ENCODE measurements at places on chromosomes 16 and 17.
A peak's percentile ranks its signal among the peaks of the same experiment; 100 is the strongest.

DNA sequence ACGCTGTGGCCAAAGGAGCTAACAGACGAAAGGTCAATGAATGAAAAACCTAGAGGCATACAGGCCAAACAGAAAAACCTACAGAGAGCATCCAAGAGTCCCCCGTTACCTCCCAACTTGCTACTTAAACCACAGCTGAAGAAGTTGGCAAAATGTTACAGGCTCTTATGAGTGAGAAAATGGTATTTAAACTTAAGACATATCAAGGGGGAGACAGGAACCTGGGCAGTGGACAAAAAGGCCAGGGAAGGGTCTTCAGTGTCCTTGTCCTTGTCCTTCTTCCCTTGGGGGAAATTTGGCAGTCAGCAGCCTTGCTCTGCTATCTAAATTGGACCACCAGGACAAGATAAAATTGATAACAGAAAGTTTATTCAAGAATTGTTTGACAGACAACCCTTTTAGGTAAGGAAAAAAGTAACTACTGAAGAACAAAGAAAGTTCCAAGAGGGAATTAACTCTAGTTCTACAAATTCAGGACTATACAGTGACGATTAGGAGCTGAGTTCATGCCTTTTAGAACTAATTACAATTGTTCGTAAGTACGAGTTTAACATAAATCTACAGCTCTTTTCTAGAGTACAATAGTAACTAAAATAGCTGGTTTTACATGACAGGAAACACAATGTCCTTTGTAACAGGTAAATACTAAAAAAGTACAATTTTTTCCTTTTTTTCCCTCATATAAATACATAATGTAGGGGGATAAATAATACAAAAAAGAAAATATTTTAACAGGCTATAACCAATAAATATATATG lies 3.8 kb upstream of the HOXB2 start:
- DNase-seq, result no peak

DNA sequence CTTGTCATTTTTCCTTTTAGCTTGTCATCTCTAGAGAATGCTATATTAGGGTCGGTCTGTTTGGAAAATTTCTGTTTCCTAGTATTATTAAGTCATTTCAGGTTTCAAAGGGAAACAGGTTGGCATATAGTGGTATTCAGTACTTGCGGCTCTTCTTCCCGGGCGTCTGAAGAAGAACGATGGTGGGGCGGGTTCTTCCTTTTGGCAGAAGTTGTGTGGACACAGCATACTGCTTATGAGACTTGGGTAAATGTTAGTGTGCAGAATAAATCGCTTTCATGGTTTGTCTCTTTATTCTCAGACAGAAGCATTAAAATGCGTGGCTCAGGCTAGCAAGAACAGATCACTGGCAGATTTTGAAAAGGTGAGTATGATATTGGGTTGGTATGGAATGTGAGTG lies 9.6 kb upstream of the CDK5R1 start:
- DNase-seq, result no peak

DNA sequence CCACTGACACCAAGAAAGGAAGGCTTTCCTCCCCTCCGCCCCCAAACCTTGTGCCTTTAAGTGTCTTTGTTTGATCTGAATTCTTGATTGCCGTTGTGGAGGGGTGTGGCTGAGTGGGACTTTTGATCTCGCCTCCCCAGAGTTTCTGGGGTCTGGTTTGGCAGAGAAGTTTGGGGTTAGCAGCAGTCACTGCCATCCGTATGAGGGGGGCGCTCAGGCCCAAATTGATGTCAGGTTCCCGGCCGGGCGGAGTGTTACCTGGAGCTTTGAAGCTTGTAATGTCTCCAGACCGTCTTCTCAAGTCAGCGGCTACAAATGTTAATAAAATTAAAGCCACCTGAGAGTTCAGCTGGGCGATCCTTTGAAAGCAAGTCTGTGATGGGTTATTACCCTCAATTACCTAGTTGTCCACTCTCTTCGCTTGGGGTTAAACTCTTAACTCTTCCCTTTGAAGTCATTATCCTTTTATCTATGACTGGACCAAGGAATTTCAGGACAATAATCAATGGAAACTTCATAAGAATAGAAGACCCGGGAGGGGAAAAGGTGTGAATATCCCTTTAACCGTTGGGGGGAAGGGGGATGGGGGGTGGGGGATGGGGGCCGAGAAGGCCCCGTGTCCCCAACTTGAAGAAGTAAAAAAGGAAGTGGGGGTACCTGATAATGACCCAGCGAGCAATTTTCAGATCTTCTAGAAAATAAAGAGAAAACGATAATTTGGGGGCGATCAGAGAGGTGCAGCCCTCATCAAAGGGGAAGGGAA lies 31.8 kb upstream of the AXIN2 start:
- no peak for DNase-seq

DNA sequence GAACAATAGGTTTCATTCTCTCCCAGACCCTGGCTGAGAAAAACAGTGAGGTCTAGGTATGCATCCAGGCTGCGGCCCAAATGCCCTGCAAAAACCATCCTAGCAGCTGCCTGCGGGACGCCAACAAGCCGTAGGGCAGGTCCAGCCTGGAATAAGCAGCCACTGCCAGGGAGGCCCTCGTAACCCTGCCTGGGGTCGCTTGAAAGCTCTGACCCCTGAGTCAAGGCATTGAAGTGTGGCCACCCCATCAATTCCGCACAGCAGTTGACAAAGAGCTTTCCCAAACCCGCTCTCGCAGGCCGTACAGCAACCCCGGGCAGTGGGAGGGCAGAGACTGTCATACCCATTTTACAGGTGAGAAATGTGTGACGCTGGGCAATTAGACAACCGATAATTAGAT lies 11.1 kb downstream of the TRPV1 start:
- DNase-seq, result no peak

GRCh38 chr17:50122945-50123344 lies 7.0 kb downstream of the SAMD14 start:
- no peak for DNase-seq

- DNase-seq, result no peak
Observed at GRCh38 chr17:79446399-79447009, 164.3 kb downstream of the RBFOX3 start.

GRCh38 chr17:4948166-4948930 lies at the start of gene PFN1:
PFN1 (minus strand) TSS chr17:4948530; CDS start chr17:4948394, 136 bp downstream.
- peak; percentile 93 for DNase-seq
